Tibial nerve (tissue), 4 donors: ENCODE measurements at places on chromosomes 6 and 20.

- DNase-seq: no peak
Observed at GRCh38 chr6:82030761-82031503, 216.6 kb downstream of the IBTK start.

GRCh38 chr20:33909331-33909921 lies 84.3 kb upstream of the RALY start:
- no peak for DNase-seq

DNA sequence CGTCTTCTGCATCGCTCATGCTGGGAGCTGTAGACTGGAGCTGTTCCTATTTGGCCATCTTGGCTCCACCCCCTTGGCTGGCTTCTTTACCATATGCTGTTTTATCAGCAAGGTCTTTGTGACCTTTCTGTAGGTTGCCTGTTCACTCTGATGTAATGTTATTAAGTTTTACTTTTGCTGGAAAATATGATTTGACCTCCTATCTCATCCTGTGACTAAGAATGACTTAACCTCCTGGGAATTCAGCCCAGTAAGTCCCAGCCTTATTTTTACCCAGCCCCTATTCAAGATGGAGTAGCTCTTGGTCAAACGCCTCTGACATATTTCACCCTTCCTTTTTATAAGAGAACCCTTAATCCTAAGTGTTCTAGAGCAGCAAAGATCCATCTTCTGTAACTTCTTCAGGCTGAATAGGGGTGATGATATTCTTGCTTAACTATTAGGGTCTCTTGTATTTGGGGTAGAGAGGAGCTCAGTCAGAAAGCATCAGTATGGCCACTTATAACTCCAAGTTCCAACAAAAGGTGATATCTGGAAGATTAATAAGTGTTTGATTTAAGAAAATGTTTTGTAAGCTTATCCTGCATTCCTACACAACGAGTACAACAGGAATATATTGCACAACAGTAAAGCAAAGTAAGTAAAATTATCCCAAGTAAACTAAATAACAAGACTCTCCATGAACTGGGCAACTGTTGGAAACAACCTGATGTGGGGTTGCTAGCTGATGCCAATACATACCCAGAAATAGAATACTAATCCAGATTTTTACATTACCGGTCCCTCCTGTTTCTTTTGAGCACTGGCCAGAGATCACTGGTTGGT lies 23.1 kb upstream of the HMGN3 start:
- no peak for DNase-seq

DNA sequence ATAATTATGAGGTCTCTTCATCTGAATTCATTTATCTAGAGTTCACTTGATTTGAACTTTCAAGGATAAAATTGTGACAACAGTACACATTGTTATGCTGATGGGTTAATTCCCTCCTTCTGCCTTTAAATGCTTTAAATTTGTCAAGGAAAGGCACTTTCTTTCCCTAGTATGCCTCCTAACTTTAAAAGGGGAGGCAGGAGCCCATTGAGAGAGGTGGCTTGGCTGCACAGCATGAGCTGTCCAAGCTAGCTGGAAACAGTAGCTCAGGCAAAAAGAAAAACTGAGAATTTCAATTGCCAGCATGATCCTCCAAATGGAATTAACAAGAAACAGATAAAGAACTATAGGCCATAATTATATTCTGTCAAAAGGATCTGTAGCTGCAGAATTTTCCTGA lies 243.3 kb upstream of the GRIK2 start:
- DNase-seq: no peak

DNA sequence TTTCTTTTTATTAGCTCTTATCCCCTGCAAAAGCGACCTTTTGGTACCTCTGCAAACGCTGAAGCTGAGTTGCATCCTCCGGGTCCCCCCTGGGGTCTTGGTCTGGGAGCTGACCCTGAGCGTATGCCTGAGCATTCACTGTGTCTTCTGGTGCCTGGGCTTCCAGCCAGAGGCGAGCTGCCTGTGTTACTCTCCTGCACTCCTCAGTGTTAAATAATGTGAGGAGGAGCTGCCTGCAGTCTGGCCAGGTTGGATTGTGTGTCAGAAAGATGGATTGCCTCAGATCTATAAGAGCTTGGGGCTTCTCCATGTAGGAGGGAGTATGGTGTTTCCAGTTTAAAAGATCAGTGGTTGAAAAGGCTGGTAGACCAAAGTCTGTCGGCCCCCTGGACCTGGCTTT lies 8.7 kb upstream of the GMPR start:
- no peak for DNase-seq

DNA sequence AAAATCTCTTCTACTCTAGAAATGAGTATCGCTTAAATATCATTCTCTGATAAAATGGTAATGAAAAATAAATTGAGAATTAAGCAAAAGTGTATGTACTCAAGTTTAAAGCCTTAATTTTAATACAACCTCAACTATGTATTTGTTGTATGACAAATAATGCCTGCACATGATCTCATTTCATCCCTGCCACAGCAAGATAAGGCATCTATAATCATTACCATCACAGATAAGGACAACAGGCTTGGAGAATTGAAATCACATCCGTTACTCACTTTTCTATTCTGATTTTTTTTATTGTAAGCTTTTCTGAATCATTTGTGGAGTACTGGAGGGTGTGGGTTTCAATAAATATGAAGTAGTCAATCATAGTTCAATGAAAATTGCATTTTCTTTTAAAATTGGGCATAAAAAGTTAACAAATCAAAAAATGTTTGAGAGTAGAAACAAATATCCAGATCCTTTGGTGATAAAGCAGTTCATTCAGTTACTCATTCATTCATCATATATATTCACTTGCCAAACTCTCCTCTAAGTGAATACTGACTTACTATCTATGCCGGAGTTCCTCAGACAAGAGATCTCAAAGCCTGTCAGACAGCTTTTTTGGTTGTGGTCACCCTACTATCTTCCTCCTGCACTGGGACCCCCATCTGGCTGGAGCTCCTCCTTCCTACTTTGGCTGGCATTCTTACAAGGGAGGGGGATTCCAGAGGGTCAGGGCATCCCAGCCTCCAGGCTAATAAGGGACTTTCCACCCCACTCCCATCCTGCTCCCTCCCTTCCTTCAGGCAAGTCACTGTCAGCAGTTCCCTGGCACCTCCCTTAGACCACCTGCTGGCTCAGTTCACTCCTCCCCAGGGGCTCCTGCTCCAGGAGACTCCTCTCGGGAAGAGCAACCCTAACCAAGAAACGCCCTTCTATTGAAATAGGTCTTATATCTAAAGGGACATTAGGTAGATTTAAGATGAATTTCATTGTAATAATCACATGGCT lies 118.6 kb downstream of the OGFRL1 start:
- no peak for DNase-seq

- DNase-seq: no peak
Observed at GRCh38 chr6:75611702-75612375, 10.2 kb downstream of the SENP6 start.

DNA sequence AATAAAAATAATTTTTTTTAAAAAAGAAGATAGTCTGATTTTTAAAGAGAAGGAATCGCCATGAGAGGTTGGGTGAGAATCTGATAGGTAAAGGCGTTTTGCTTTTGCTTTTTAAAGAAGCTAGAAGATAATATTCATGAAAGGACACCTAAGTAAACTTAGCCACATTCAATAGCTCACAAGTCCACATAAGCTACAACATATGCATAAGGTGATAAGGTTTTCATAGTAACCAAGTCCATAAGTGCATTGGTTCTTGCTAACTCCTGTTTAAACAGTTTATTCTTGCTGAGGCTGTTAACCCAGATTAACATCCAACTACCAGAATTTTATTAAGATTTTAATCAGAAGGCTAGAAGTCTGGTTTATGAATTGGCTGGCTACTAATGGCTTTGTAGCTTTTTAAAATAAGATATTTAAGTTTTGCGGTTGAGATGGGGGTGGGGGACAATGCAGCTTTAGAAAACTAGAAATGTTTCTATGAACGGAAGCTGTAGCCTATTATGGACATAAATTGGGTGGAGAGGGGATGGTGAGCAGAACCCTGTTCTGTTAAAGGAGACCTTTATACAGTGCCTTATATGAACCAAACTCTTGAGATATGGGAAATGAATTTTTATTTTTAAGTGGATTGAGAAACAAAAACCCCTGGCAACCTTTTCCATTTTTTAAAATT lies 235.1 kb downstream of the ZFAND3 start:
- DNase-seq: no peak

DNA sequence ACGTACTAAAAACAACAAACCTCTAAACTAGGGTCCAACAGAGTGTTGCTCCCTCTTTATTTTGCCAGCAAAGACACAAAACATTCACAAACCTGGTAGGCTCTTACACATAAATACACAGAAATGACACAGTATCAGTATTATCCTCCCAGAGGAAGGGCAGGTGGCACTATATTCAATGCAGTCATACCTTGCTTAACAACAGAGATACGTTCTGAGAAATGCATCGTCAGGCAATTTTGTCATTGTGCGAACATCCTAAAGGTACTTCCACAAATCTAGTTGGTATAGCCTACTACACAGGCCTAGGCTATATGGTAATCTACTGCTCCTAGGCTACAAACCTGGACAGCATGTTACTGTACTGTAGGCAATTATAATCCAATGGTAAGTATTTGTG lies 9.6 kb downstream of the ZBTB2 start:
- no peak for DNase-seq

GRCh38 chr20:22673467-22673866 lies 89.1 kb upstream of the FOXA2 start:
- no peak for DNase-seq

- DNase-seq: no peak
Observed at GRCh38 chr6:4670290-4670689, 105.9 kb upstream of the CDYL start.

GRCh38 chr6:41821266-41821665 lies 33.8 kb downstream of the TOMM6 start:
- DNase-seq: no peak

GRCh38 chr20:8795404-8795803 lies 273.5 kb upstream of the PLCB4 start:
- DNase-seq: no peak

DNA sequence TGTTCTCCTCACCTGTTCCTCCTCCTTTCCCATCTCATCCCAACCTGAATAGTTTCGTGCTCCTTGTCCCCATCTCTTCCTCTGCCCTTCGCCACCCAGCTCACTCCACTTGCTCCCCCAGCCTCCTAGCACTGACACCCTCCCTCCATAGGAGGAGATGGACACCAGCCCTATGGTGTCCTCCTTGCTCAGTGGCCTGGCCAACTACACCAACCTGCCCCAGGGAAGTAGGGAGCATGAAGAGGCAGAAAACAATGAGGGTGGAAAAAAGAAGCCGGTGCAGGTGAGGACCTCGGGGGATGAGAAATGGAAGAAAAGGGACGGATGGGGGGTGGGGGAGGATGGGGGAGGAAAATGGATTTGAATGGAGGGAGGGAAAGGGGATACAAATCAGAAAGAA lies 6.2 kb downstream of the SLC12A5 start:
- no peak for DNase-seq

GRCh38 chr6:25297039-25297441 lies 17.9 kb downstream of the CARMIL1 start:
- no peak for DNase-seq

DNA sequence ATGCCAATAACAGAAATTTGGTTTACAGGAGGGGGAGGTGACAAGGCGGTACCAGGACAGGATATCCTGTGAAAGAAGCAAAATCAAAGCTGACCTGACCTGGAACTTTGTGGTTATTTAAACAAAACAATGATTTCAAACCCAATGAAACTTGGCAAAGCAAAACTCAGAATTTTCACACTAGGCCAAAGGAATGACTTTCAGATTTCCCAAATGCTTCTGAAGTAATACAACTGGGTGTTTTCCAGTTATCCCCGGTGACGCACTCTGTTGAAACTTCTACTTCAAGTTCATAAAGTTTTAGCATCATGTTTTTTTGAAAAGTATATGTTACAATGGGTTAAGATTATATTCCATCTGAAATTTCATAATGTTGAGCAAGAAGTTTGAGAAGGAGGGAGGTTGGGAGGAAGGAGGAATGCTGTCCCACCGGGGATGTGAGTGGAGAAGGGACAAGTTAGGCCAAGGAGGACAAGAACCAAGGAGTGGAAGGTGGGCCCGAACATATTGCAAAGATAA lies 78.1 kb upstream of the TRAF3IP2 start:
- peak; percentile 75 for DNase-seq

DNA sequence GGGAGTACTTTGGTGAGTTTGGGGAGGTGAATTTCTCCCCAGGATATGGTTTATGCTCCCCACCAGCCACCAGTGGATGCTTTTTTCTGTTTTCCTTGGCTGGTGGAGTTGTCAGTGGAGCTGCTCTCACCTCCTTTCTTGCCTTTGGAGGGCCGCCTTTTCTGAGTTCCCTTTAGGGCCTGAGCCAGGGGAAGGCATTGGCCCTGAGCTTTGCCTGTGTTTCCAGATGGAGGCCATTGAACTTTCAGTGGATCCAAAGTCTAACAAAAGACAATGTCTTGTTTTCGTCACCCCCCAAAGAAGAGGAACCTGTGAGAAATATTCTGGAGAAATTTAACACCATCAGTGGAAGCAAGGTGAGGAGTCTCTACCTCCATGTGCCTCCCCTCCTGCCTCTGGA lies 4.4 kb upstream of the TMEM14A start:
- no peak for DNase-seq

- DNase-seq: no peak
Observed at GRCh38 chr6:90019216-90019615, 124.9 kb downstream of the GJA10 start.

DNA sequence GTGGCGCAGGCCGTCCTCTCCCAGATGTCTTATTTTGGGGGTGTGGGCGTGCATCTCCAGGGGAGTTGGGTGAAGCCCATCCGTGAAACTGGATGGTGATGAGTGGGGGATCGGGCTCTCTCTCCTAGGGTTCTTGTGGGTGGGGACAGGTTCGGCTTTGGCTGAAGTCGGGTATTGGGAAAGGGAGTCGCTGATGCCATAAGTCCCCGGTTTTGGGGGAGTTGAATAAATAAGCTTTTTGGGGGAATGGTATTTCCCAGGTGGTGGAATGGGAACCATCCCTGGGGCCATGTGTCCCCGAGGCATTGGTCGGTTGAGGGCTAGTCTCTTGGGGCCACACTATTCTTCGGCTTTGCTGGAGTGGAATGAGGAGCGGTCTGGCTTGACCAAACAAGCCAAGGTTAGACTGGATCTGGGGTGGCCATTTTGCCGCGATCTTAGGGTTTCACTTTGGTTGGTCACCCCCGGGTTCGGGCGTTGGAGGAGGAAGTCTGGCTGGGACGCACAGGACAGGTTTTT lies 481 bp downstream of the ZNF133 start:
- DNase-seq: no peak

- no peak for DNase-seq
Observed at GRCh38 chr6:110999634-111000270, 17.9 kb downstream of the RPF2 start.

DNA sequence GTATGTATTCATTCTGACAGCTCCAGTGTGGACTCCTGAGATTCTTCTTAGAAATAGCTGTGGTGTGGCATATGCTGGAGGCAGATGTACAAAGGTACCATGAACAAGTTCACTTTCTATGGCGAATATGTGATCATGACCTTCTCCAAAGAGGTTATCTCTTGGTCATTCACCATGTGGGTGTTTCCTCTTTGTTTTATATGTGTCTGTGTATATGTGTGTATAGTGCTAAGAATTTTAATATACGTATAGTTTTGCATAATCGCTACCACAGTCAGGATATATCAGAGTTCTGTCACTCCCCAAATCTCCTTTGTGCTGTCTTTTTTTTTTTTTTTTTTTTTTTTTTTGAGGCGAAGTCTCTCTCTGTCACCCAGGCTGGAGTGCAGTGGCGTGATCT lies 47.1 kb downstream of the PHACTR2 start:
- DNase-seq: no peak
